ENCODE measurements at places on chromosomes 12 and 14. TPM values are rescaled to one million over a fixed set of nuclear protein-coding genes. Genes with fewer than 3 reads are reported as not detected.

GRCh38 chr12:116941188-116941587, 30.4 kb downstream of the FBXW8 start:
- no peak for DNase-seq

GRCh38 chr12:62530596-62530995, 64.0 kb downstream of the MON2 start:
- DNase-seq = no peak

DNA sequence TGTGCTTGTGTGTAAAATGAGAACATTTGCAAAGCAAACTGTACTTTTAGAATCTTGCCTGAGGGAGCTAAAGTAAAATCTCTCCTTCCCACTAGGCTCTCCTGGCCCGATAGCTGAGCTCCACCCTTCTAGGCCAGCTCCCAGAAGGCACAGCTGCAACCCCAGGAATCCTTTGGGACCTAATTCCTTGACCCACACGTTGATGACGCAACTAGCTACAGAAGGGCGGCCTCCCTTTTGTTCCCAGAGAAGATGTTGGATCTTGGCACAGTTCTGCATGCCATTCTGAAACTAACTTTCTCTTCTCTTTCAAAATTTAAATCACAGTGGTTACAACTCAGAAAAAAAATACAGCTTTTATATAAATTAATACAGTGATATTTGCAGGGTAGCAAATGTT, 268.1 kb downstream of the EGLN3 start:
- no peak for DNase-seq

ITGB7 gene
- total RNA-seq = 0.75 TPM

DNA sequence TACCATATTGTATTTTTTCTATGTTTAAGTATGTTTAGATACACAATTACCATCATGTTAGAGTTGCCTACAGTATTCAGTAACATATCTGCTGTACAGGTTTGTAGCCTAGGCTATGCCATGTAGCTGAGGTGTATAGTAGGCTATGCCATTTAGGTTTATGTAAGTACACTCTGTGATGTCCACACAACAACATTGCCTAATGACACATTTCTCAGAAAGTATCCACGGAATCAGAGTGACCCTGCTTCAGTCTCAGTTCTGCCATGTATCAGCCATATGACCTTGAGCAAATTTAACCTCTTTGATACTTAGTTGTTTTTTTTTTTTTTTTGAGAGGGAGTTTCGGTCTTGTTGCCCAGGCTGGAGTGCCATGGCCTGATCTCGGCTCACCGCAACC, 12.7 kb downstream of the SUSD6 start:
- no peak for DNase-seq

DNA sequence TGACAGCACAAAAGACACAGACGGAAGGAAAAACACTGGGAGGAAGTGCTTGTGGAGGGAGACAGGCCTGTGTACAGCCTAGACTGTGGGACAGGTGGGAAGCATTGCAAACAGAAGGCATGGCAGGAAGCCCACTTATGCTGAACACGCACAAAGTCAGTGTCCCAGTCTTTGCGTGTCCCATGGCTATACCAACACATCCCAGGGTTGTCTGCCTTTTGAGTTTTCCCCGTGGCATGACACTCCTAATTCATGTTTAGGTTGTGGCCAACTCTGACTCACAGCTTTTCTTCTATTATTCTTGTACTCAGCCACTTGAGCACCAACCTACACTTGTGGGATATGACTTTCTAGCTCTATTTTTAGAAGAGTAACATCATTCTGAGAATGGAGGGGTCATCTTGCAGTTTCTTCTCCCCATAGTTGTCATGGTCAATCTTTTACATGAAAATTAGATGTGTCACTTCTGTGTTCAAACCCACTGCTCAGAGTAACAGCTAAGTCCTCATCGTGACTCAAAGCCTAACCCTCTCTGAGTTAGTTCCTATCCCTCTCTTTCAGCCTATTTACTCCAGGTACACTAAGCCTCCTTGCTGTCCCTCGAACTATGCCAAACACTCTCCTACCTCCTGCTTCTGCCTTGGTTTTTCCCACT, 27.5 kb upstream of the JPH4 start:
- DNase-seq = no peak

PLEKHH1 gene
- total RNA-seq = 11.5 TPM

DNA sequence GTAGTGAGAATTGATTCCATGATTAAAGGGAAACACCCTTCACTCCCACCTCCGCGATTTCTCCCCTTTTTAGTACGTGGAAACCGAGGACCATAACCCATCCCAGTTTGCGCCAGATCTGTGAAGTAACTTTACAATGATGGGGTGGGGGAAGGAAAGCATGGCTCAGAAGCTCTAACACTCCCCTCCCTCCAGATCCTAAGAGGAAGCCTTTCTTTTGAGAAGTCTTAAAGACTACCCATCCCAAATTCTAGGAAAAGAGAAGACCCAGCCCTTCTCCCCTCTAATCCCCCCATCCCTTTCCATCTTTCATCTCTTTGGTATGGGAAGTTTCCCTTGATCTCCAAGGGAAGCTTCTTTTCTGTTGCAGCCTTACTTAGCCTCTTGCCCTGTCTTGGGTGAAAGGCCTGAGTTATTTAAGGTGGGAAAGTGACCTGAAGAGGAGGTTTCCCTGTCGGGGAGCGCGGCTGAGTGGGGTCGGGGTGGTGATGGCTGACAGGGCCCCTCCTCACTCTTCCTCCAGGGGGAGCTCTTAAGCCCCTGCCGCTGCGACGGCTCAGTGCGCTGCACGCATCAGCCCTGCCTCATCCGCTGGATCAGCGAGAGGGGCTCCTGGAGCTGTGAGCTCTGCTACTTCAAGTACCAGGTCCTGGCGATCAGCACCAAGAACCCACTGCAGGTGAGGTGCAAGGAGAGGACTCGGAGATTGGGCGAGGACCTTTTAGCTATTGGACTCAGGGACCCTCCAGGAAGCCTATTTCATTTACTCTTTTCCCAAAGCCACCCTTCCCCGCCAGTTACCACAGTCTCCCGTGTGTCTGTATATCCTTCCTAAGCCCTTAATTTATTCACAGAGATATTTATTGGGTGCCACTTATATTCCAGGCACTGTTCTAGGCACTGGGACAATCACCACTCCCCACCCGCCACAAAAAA, 1.8 kb downstream of the MARCHF9 start:
- DNase-seq = no peak

TSPAN8 gene
- total RNA-seq = 0.89 TPM

DNA sequence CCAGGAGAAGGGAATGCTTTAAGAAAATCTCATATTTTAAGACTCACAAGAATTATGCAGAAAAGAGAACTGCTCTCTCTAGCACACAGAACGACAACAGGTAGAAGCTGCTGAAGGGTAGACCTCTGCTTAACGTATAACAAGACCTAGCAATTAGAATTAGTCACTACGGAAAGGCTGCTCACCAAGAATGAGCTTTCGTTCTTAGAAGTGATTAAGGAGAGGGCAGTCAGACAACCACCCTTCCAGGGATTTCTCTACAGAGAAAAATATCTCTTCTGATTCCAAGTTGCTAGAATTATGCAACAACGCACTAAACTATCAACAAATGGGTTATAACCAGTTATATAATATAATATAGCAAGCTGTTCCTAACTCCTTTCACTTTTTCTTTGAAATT, 18.6 kb downstream of the LRIG3 start:
- DNase-seq = no peak
